ENCODE measurements at places on chromosomes 4 and X.
A peak's percentile ranks its signal among the peaks of the same experiment; 100 is the strongest.

DNA sequence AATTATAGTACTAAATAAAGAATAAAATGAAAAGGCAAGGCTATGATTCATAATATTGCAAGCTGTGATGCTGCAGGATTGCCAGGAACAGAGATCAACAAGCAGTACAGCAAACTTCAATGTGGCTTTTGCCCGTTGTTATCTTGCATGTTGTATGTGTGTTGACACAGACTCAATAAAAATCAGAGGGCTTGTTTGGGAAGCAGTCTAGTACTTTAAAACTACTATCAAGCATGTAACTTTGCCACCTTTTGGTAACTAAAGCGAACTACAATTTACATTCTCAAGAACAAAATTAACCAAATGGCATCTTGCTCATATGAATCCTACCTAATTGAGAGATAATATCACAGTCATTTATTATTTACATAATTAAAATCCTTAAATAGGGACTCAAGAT, 79.8 kb upstream of the GPM6A start:
- peak; percentile 62 for DNase-seq

DNA sequence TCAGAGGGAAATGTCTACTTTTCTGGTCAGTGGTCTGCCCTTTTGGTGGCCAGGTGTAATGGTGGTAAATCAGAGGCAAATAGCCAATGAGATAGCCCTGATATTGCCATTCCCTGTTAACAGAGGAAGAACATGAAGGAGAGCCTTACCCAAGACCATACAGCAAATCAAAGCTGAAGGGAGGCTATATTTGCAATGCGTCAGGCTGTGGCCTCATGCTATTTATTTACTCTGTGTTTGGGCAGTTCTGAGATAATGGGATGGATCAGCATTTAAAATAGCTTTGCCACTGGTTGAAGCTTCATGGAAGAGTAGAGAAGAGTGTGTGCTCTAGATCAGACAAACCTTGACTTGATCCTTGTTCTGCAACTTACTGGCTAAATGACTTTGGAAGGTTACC, 73.3 kb upstream of the MAML3 start:
- no peak for DNase-seq

GRCh38 chr4:8278421-8279287, 9.1 kb downstream of the HTRA3 start:
- DNase-seq = no peak

DNA sequence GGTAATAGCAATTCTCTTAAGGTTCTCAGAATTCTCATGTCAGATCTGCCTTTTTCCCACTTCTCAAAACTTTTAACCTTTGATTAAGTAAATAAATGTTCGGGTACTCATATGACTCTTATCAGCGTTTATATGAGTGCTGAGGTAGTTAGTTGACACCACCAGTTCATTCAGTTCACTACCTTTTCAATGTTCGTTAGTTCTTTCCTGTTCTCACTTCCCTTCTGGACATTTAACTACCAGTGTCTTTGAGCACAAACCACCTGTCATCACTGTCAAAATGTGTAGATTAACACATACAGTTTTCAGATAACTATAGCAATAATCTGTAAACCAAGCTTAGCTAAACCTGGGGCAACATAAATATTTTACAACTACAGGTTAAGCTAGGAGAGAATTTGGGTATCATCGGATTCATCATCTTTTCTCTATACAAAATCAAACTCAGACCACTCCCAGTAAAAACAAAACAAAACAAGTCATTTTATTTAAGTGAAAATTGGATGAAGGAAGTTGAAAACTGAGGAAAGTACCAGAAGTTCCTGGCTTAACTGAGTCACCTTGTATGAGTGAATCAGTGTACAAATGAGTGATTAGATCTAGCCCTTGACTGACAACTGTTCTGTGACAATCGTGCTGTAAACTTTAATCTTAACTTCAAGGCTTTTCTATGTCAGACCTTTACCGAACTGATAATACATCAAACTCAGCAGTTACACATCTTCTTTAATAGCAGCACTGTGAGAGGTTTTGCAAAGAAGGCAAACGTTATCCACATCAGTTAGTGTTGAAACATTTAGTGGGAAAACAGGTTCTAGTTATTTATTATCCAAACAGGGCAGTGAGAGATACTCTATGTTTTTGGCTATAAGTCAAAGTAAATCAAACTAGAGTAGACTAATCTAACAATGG, 41.9 kb downstream of the ARHGEF38 start:
- no peak for DNase-seq

DNA sequence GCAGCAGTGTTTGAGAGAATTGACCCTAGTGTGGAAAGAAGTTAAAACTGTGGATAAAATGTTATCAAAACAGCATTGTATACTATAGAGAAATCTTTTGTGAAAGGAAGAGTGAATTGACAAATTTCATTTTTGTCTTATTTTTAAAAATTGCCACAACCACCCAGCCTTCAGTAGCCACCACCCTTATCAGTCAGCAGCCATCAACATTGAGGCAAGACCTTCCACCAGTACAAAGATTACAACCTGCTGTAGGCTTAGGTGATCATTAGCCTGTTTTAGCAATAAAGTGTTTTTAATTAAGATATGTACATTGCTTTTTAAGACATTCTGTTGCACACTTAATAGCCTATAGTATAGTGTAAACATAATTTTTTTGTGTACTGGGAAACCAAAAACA, 91.1 kb downstream of the NFKB1 start:
- no peak for DNase-seq
